ENCODE measurements at places on chromosomes 4 and X.

- no peak for DNase-seq
These were observed 57.5 kb upstream of the DYNLT3 start for GRCh38 chrX:37904833-37905232.

- no peak for DNase-seq
These were observed 15.3 kb downstream of the LARP7 start for GRCh38 chr4:112652216-112652615.

DNA sequence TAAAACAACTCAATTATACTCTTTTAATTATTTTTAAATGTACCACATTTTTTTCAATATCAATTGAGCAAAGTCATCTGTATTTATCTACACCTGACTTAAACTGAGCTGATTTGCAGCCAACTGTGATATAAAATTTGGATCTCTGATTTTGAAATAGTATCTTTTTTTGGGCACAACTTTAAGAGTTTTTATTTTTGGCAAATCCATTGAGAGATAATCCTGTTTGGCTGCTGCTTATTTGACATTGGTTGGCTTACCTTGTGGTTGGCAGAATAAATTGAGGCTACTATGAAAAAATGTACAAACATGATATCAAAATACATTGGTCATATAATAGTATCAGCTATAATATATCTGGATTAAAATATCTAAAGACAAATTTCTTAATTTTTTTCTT lies 656.0 kb upstream of the NDST4 start:
- no peak for DNase-seq

DNA sequence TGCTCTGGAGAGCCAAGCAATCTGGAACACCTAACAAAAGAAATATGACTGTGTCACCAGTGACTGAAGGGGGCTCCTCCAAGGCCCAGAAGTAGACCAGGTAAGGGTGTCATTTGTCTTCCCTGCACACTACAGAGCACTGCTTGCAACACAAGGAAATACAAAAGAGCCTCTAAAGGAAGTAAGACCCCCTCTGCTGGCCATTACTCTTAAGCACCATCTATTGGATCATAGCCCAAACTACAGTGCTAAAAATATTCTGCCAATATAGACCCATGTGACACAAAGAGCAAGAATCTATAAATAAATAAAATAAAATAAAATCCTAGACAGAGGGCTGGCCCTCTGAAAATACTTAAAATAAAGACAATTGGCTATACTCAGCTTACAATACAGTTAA lies 528.7 kb downstream of the TMA16 start:
- no peak for DNase-seq

- no peak for DNase-seq
These were observed 56.4 kb upstream of the PLAC8 start for GRCh38 chr4:83170952-83171399.

Measured in stimulated activated CD4-positive, alpha-beta T cell treated with anti-CD3 and anti-CD28 coated beads, Interleukin-12 subunit alpha, Interleukin-12 subunit beta, amount 100 ng/mL, for 48 hours (primary cell).